ENCODE measurements at places on chromosomes 7 and 10. TPM values are rescaled to one million over a fixed set of nuclear protein-coding genes. Genes with fewer than 3 reads are reported as not detected.

The LEP gene
- total RNA-seq, result not detected

The ZNF32 gene
- 22.8 TPM for total RNA-seq

The OR6B1 gene
- total RNA-seq, result not detected

The OR2A1 gene
- not detected for total RNA-seq

The COL1A2 gene
- total RNA-seq, result 42.2 TPM

The LRRC18 gene
- total RNA-seq, result not detected
